ENCODE measurements at places on chromosomes 6 and 20.

GRCh38 chr20:625360-625932 lies 15.3 kb upstream of the TCF15 start:
- no peak for DNase-seq

GRCh38 chr20:3846740-3847428 lies at the start of gene MAVS:
Gene MAVS, plus strand, starts transcription at chr20:3846834. Its CDS starts 7,791 bp downstream, at chr20:3854625.
- peak; percentile 79 for DNase-seq

- no peak for DNase-seq
Measured at GRCh38 chr6:97322226-97322625, 39.2 kb upstream of the MMS22L start.

- DNase-seq: no peak
Measured at GRCh38 chr20:5217616-5218015, 90.8 kb downstream of the CDS2 start.

GRCh38 chr20:62267543-62267942 lies 29.2 kb downstream of the OSBPL2 start:
- DNase-seq: no peak

GRCh38 chr20:48921883-48922820 lies 641 bp downstream of the ARFGEF2 start:
- peak; percentile 40 for DNase-seq

DNA sequence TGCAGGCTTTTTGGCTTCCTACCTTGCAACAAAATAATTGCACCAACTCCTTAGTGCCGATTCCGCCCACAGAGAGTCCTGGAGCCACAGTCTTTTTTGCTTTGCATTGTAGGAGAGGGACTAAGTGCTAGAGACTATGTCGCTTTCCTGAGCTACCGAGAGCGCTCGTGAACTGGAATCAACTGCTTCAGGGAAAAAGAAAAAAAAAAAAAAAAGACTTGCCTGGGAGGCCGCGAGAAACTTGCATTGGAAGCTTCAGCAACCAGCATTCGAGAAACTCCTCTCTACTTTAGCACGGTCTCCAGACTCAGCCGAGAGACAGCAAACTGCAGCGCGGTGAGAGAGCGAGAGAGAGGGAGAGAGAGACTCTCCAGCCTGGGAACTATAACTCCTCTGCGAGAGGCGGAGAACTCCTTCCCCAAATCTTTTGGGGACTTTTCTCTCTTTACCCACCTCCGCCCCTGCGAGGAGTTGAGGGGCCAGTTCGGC lies 420 bp downstream of the SOX4 start:
- peak; percentile 77 for DNase-seq

GRCh38 chr6:141354191-141354955 lies 778.4 kb upstream of the GJE1 start:
- DNase-seq: no peak

DNA sequence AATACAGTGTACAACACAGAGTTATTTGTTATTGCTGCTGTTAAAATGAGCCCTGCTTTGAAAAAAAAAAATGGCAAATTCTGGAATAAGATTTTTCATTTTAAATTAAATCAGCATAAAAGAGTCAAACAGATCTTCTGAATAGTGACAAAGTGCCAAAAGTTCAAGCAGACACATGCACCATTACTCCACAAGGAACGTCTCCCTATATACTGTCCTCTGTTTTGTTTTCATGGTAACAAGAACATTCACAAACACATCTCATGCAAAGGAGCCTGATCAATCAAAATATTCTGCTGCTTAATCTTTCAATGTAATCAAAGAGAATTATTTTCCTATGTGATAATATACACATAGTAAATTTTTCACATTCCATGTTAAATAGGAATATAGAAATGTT lies 2.7 kb downstream of the HIVEP2 start:
- DNase-seq: no peak
